ENCODE measurements at places on chromosomes 3 and 15. TPM values are rescaled to one million over a fixed set of nuclear protein-coding genes. Genes with fewer than 3 reads are reported as not detected.

The GPR15 gene
- not detected for total RNA-seq

DNA sequence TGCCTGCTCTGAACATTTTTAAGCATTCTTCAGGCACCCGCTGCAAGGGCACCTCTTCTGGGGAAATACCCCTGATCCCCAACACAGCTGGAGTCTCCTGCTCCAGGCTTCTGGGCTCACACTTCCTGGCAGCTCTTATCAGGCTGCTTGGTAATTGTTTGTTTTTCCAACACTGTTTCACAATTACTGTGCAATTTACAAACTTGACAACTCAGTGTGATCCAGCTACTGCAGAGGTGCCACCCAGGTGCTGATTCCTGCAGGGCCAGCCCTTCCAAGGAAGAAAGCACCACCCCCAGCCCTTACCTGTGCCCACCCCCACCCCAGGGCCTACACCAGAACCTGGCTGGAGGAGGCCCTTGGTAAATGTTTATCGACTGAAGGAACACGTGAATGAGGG lies 66.5 kb downstream of the MAGEF1 start:
- no peak overlapping the region for H3K4me3 ChIP-seq
- H3K27ac ChIP-seq = no peak overlapping the region
- H3K36me3 ChIP-seq = no peaks in the 10 kb centered on the region
- no peaks in the 10 kb centered on the region for H3K4me1 ChIP-seq
- no peak for DNase-seq

The ITGA11 gene
- 0.74 TPM for total RNA-seq

The TLR9 gene
- total RNA-seq = 0.12 TPM

DNA sequence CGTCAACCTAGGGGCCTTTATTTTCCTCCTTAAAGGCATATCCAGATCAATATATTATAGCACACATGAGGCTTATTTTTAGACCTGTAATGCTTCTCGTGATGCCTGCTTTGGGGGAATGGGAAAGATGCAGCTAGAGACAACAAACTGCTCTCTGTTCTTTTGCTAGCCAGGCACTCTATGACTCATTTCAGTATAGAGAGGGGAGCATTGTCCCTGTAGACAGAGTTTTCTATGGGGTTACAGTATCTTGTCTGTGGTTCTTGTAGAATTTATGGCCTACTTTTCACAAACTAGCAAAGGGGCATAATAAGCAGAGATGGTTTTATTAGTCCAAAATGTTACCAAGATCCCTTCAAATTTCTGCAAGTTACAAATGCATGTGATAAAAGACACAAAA lies 305.6 kb downstream of the LSAMP start:
- H3K27me3 ChIP-seq = no peaks in the 10 kb centered on the region
- no peaks in the 10 kb centered on the region for H3K4me1 ChIP-seq
- no peak overlapping the region for H3K27ac ChIP-seq
- H3K4me3 ChIP-seq = no peak overlapping the region

DNA sequence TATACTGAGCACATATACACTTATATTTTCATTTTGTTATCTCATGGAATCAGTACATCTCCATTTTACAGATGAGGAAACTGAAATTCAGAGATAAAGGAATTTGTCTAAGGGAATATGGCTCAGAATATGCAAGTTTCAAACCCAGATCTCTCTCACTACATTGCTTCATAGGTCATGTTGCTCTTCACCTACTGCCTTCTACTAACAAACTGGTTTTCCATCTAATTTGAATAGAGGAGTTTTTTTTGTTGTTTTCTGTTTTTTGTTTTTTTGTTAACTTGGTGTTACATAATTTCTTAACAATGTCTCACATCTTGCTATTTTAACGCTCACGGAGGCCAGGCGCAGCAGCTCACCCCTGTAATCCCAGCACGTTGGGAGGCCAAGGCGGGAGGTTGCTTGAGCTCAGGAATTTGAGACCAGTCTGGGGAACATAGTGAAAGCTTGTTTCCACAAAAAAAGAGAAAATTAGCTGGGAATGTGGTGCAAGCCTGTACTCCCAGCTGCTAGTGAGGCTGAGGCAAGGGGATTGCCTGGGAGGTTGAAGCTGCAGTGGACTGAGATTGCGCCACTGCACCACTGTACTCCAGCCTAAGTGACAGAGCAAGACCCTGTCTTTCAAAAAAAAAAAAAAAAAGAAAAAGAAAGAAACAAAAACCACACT lies 37.0 kb downstream of the FMN1 start:
- no peaks in the 10 kb centered on the region for H3K27me3 ChIP-seq
- no peaks in the 10 kb centered on the region for H3K36me3 ChIP-seq
- H3K27ac ChIP-seq = no peak overlapping the region
- no peak for DNase-seq
- no peak overlapping the region for H3K4me3 ChIP-seq
- no peaks in the 10 kb centered on the region for H3K4me1 ChIP-seq

The CGNL1 gene
- 41.6 TPM for total RNA-seq

- no peak for DNase-seq
- no peaks in the 10 kb centered on the region for H3K4me1 ChIP-seq
- no peaks in the 10 kb centered on the region for H3K27me3 ChIP-seq
- H3K4me3 ChIP-seq = no peak overlapping the region
These were observed 256.4 kb upstream of the UBE2E1 start for GRCh38 chr3:23549148-23549910.

DNA sequence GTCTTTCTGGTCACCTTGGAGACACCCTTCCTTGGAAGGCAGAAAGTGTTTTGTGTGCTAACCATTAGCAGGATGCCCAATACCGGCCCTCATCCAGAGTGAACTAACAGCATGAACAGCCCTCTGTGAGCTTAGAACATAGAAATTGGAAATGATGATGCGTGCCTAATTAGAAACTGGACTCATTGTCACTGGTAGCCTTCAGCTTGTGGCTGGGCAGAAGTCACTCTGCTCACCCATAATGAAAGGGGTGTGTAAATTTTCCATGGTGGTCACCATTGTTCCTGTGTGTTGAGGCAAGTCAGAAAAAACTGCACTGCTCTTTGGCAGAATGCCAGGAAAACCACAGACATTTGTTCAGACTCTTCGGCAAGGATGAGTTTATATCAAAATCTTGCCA lies 74.7 kb upstream of the CNTN4 start:
- no peaks in the 10 kb centered on the region for H3K4me1 ChIP-seq
- H3K36me3 ChIP-seq = no peaks in the 10 kb centered on the region
- H3K27ac ChIP-seq = no peak overlapping the region
- no peak overlapping the region for H3K4me3 ChIP-seq

DNA sequence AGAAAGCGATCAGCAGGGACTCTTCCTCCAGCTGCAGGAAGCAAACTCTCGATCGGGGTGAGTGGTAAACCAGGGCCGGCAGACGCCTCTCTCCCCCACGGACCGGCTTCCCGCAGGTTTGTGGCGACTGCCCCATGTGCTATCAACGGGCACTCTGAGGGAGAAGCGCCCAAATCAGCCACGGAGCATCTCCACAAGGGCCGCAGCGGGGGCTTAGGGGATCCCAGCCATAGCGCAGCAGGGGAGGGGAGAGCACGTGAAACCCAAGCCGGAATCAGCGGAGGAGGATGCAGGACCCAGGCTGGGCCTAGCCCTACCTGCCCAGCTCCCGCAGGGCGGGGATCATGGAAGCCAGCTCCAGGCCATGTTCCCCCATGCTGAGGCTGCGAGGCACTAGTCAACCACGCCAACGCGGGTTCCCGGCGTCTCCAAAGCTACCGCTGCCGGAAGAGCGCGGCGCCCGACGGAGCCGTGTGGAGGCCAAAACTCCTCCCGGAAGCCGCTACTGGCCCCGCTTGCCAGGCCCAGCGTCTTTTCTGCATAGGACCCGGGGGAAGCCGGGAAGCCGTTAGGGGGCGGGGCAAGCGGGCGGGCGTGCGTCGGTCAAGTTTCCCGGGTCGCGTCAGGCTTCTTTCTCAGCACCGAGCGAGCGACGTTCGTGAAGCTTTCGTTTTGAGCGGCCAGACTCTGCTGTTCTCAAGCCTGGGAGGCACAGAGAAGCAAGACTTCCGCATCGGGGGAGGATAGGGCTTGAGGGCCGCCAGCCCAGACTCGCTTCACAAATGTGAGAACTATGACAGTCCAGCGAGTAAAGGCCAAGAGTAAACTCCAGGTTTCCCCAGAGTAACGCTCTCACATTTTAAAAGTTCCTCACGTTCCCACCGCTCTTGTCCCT lies at the start of gene ATR:
Gene ATR (minus strand): TSS at position 405 of the 895 bp plus-strand sequence. CDS start 29 bp downstream, at position 376.
- peak within 1 kb of the TSS; percentile 80 for H3K4me3 ChIP-seq
- no peaks in the 10 kb centered on the region for H3K36me3 ChIP-seq
- H3K4me1 ChIP-seq = no peaks in the 10 kb centered on the region

DNA sequence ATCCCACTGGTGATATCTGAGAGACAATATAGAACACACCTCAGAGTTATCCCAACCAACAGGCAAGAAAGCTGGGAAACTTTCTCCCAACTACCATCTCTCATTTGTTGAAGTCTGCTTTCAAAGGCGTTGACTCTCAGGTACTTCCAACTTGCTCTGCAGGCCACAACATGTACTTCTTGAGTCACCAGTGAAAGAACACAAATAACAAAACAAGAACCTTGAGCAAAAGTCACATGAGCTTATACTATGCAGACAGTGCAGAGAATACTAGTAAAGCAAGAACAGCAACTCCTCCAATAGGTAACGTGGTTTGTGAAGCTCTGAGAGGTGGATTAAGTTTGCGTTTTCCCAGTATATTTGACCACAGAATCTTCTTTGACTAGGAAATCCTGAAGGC lies 20.6 kb downstream of the SNTN start:
- H3K4me3 ChIP-seq = no peak overlapping the region
- no peak overlapping the region for H3K27ac ChIP-seq
- H3K4me1 ChIP-seq = no peaks in the 10 kb centered on the region
- H3K27me3 ChIP-seq = no peaks in the 10 kb centered on the region
- H3K36me3 ChIP-seq = no peaks in the 10 kb centered on the region

GRCh38 chr15:55526559-55527036 lies 18.6 kb upstream of the DNAAF4 start:
- no peaks in the 10 kb centered on the region for H3K27me3 ChIP-seq
- no peak overlapping the region for H3K27ac ChIP-seq
- no peak overlapping the region for H3K4me3 ChIP-seq
- DNase-seq = no peak
- no peaks in the 10 kb centered on the region for H3K36me3 ChIP-seq

GRCh38 chr3:22621205-22621809 lies 581.8 kb upstream of the UBE2E2 start:
- no peak for DNase-seq
- no peaks in the 10 kb centered on the region for H3K27me3 ChIP-seq
- H3K27ac ChIP-seq = no peak overlapping the region
- H3K4me1 ChIP-seq = no peaks in the 10 kb centered on the region
- H3K4me3 ChIP-seq = no peak overlapping the region

DNA sequence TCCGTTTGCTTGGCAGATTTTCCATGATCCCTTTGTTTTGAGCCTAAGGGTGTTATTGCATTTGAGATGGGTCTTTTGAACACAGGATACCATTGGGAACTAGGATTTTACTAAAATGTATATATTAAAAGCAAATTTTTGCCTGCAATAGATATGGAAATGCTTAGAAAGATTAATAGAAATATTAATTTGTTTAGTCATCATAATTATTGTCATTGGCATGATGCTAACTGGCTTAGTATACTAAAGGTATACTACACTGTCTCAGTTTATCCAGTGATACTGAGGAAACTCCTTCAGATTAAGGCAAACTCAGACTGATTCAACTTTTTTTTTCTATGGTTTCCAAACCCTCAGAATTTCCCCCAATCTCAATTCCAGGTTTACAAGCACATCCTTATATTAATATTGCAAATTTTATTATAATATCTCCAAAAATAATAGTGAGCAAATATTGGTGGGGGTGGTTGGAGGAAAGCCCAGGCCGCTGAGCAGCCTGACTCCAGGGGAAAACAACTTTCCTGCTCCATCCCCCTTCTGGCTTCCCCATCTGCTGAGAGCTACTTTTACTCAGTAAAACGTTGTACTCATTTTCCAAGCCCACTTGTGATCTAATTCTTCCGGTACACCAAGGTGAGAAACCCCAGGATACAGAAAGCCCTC lies 291.7 kb downstream of the EPHA6 start:
- no peaks in the 10 kb centered on the region for H3K36me3 ChIP-seq
- no peaks in the 10 kb centered on the region for H3K27me3 ChIP-seq
- no peak overlapping the region for H3K27ac ChIP-seq

DNA sequence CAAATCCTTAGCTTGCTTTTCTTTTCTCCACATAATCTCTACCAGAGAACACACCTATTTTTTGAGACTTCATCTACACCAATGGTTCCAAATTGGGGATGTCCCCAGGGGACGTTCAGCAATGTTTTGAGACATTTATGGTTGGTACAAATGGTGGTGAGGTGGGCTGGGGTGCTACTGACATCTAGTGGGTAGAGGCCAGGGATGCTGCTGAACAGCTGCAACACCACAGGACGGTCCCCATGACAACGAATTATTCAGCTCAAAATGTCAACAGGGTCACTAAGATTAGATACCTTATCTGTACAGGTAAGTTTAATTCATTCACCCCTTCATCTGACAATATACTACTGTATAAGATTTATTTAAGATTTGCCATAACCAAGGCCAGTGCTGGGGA lies 14.4 kb downstream of the GK5 start:
- H3K36me3 ChIP-seq = no peaks in the 10 kb centered on the region
- no peak overlapping the region for H3K4me3 ChIP-seq
- no peaks in the 10 kb centered on the region for H3K27me3 ChIP-seq
- no peak for DNase-seq
